ENCODE measurements at places on chromosomes 5 and 9.

- peak; percentile 78 for DNase-seq
These were observed 147.2 kb downstream of the C9orf50 start for GRCh38 chr9:129473523-129474244.

DNA sequence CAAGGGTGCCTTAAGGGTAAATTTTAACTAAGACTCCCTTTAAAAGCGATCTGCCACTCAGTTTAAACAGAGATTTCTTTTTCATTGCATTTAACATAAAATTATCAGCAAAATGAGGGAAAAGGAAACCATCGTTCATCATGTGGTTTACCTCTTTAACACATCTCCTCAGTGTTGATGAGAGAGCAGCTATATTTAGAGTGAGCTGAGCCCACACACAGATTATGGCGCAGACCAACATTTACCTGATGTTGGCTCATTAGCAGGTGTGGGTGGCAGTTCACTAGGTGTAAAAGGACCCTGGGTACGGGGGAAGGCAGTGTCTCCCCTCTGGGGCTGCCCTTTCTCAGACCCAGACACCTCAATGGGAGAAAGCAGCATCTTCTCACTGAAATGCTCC lies 149.8 kb downstream of the ENTREP1 start:
- no peak for DNase-seq

GRCh38 chr5:143569213-143569701 lies 165.8 kb upstream of the NR3C1 start:
- DNase-seq, result peak; percentile 92

DNA sequence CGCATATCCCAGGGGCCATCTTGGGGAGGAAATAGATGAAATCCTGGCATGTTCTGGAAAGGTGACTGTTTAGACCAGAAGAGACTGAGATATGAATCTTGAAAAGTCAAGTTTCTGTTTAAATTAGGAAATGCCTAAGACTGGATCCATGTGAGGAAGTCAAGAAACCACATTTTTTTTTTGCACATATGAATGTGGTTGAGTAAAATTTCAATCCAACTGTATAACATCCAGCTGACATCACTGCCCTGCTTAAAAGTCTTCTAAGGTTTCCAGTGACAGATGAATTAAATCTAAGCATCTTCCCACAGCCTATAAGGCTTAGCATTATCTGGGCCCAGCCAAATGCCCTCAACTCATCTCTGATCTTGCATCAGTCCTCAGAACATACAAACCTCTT lies 47.7 kb upstream of the TCERG1 start:
- no peak for DNase-seq

DNA sequence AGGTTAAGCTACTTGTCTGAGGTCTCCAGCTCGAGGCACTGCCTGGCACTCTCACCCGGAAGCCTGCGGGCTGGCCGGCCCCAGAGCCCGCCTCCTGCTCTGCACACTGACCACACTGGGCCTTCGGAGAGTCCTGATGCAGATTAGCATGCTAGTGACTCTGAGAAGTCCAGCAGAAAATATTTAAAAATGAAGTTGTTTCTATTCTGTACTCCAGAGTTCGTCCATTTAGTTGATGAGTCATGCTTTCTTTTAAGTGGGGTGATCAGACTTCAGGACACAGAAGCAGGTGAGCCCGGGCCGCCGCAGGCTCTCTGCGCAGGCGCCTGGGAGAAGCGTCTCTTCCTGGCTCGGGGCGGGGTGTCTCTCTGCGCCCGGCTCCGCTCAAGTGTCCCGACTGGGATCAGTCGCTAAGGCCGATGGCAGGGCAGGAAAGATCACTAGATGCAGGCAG lies 32.5 kb downstream of the FAM240B start:
- peak; percentile 22 for DNase-seq

DNA sequence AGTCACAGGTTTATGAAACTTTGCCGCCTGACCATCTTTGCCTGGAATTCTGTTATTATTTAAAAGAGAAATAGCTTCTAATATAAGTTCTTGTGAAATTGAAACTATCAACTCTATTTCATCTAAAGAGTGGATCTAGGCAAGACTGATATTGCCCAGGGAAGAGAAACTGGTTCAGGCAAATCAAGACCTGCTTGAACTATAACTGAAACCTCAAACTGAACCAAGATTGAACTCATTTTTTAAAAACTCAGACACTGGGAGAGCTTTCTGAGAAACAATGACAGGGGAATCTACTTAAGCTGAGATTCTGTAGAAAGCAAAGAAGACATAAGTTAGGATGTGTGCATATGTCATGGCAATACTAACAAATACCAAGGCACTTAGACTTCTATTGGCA lies 815.8 kb downstream of the BRINP1 start:
- no peak for DNase-seq

DNA sequence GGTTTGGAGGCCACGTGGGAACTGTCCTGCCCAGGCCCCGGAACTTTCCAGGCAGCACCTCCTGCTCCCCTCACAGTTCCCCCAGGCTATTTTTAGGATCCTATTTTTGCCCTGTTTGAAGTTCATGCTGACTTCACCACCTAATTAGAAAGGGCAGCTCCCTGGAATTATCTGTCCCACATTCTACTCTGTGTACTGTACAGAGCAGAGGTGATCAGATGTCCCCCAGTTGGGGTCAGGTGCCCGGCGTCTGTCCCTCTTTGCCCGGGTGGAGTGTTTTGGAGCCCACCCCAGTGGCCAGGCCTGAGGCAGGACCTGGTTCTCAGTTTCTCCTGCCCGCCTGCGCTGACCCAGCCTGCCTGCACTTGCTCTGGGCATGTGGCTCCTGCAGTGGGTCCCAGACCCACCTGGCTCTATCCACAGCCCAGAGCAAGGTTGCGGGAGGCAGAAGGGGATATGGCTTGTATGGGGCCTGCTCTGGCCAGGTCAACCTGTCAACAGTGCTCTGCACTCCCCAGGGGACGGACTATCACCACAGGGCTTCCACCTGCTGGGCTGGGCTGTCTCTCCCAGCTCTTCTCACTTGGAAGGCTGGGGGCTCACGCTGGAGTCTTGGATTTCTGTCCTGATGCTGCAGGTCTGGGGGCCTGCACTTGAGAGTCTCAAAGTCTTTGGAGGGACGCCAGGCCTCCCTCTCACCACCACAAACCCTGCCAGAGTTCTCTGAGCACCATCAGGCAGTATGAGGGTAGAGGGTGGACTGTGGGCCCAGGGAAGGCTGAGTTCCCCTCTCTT lies 268.3 kb downstream of the GADD45G start:
- DNase-seq, result no peak

DNA sequence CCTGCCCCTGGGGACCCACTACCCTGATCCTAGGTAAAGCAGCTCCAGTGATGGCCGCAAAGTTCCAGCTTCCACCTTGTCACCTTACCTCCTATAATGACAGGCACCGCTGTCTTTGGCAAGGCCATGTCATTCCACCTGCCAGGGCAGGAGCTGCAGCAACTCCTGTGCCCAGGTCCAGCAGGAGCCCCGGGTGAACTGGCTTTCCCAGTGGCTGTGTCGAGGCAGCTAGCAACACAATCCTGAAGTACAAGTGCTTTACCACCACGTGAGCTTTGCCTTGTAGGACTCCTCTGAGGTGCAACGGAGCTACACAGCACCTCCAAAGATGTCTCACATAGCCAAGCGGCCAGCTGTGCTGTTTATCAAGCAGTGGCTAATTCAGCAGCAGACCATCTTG lies 20.7 kb upstream of the MGAT1 start:
- DNase-seq, result no peak

- peak; percentile 72 for DNase-seq
These were observed 32.8 kb downstream of the ARPC5L start for GRCh38 chr9:124894741-124895170.

DNA sequence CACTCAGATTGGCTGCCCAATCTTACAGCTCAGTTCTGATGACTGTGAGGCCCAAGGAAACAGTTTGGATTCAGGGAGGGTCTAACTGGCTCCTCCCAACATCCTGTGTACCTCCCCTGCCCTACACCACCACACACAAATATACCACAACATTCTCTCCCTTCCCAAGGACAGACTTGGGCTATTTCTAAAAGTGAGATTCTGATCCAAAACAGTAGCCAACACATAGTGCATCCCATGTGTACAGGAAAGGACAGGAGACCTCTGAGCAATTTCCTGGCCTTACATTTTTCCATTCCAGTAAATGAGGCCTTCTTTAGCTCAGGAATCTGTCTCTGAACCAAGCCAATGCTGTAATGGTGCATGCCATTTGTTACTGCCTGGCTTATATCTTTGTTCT lies 20.8 kb downstream of the ZNF366 start:
- peak; percentile 80 for DNase-seq

DNA sequence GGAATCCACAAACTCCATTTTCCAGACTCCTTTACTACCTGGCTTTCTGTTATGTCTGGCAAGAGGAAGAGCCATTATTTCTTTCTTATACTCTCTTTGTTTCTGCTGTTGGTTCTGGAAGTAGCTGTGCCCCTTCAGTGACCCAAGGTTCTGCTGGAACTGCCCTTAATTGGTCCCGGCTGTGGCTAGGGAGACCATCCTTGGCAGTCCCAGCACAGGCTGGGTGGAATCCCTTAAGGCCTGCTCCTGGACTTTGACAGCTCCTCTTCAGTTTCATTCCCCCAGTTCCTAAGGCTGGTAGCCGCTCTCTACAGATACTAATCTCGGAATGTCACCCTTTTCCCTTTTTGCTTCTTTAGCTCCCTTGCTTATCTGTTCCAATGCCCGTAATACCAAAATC lies 81.9 kb upstream of the GLIS3 start:
- no peak for DNase-seq

- DNase-seq, result no peak
These were observed 130.1 kb upstream of the SLC44A1 start for GRCh38 chr9:105114318-105114717.

DNA sequence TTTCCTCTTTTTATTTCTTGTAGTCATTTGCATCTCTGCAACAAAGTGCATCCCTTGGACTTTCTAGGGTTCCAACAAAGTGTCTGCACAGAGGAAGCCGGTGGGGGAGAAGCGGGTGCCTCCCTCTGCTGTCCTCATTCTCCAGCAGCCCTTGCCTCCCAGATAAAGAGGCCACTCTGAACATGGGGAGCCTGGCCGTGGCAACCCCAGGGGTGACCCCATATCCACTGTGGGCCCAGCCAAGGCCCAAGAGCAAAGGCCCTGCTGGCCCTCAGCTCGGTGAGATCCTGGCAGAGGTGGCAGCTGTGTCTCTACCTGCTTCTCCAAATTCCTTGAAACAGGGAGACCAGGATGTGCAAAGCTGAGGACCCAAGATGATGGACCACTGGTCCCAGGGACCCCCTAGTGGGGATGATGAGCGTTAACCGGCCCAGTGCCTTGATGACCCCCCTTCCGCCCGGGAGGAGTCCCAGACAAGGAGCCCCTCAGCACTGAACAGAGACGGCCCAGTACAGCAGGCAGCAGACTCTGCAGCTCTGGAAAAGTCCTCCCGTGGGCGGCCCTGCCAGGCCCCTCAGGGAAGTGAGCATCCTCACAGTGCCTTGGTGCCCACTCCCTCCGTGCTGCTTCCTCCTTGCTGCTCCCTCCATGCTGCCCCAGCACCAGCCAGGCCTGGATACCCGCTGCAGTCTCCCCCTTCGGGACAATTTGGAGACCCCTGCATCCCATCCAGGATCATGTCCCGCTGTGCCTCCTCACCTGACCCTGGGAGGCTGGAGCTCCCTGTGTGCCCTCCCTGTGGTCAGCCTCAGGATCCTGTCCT lies 62.5 kb downstream of the MRPL36 start:
- DNase-seq, result no peak

DNA sequence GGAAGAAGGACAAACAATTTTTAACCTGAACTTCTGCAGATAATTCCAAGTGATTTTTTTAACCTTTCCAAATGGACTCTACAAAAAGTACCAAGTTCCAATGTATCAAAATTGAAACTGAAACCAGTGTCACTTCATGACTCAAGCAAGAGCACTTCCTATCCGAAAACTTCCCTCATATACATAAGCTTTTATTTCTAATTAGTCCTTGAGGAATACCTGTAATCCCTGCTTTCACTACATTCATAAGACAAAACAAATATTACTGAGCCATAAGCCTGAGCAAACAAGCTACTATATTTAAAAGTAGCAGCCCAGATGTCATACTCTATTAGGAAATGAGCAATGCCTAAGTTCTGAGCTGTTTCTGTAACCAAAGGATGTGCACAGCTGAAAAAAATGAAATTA lies 224.4 kb downstream of the EBF1 start:
- peak; percentile 83 for DNase-seq

DNA sequence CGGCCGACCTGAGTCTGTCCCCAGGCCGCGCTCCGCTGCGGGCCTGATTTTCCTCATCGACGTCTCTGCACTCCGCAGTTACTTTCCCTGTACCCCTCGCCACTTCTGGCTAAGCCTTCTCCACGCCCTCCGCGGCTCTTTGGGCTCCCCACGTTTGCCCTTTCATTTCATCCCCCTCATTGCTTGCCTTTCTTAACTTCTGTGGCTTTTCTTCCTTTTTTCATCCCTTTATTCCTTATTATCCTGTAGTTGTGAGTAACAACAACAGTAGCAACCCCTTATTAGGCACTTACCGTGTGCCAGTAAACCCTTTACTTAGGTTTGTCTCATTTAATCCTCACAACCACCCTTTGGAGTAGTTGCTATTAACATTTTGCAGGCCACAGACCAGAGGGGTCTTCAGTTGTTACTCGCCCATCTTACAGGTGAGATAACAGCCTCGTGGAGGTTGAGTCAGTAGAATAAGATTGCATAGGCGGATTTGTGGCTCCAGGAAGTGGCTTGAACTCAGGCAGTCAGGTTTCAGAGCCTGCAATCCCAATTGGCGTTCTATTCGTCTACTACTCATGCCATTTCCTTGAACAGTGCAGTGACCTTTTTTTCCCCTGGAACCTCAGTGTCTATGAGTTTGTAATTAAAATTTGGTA lies 724 bp downstream of the TCERG1 start:
- peak; percentile 35 for DNase-seq

- DNase-seq, result no peak
These were observed 179.6 kb upstream of the PITX1 start for GRCh38 chr5:135213466-135214239.

DNA sequence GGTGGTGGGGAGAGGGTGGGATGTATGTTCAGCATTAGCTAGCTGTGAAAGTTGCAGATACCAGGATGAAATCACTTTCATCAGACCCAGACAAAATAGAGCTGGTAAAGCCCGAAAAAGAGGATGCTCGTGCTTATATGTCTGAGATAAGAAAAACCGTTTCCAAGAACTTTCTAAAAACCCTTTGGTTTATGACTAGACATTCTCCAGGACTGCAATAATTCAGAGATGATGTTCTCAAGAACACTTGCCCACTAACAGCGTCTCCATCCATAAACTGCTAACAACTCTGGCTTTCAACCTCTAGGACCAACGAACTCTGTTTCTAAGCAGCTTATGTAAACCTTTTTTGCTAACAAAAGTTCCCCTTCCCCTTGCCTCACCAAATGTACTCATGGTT lies 8.4 kb upstream of the AMACR start:
- no peak for DNase-seq

DNA sequence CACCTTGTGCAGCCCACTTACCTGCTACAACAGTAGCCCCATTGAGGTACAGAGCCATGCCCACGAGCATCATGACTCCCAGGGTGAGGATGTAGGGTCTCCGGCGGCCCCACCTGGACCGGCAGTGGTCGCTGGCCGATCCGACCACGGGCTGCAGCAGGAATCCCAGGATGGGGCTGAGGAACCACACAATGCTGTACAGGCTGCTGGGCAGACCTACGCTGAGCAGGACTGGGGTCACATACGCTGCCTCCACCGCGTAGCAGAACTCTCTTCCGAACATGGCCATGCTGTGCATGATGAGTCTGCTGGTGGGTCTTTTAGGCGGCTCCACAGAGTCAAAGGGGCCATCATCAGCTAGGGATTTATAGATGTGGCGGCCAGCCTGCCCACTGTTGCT lies 315 bp downstream of the SLC45A2 start:
- no peak for DNase-seq
